ENCODE measurements at places on chromosomes 5 and 9.

GRCh38 chr9:16532272-16532671, 338.2 kb downstream of the BNC2 start:
- no peak for DNase-seq

DNA sequence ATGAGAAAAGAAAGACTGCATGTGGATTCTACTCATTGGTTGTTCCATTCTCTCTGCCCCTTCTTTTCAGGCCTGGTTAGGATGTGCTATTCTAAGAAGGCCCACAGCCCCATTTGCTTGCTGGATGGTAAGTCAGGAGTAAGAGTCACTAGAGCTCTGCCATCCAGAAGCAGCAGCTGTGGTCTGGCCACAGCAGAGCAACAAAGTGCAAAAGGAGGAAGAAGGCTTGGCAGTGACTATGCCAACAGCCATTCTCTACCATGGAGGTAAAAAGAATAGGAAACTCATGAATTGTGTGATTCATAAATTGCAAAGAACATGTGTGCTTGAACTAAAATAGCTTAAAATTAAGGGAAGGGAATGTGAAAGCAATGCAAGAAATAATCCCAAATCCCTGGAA, 20.9 kb downstream of the KLHL3 start:
- DNase-seq = no peak

GRCh38 chr9:72560086-72560485, 38.7 kb downstream of the TMC1 start:
- no peak for DNase-seq

- no peak for DNase-seq
These were observed 39.5 kb downstream of the PRRC2B start for GRCh38 chr9:131433302-131433854.

DNA sequence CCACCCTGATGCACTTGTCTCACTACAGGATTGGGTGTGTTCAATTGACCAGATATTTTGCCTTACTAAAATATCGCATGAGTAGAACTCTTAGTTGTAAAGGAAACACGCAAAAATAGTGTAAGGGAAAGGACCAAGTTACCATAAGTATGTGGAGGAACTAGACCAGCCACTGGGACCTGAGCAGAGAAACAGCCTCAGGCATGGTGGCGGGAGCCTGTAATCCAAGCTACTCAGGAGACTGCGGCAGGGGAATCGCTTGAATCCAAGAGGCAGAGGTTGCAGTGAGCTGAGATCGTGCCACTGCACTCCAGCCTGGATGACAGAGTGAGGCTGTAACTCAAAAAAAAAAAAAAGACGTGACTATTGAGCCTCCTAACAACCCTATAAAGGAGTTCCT, 117.9 kb upstream of the SPATA31C2 start:
- DNase-seq = no peak

DNA sequence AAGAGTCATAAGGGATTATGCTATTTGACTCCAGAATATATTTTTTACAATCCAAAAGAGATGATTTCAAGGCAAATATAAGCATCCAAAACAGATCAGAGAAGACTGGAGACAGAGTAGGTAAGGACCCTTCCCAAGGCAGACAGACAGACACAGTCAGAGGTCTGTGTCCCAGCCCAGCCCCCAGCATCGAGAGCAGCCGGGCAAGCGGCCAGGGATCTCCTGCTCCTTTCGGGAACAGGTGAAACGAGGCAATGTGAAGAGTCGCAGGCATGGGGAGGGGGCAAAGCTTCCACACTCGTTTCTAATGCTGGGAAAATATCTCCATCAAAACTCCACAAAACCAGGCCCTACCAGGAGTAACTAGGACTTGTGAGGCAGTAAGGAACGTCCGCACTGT, 5.8 kb downstream of the PAEP start:
- DNase-seq = no peak

GRCh38 chr9:25773805-25774204, 95.6 kb upstream of the TUSC1 start:
- no peak for DNase-seq

- DNase-seq = no peak
These were observed 363.4 kb downstream of the NPR3 start for GRCh38 chr5:33074548-33074947.

DNA sequence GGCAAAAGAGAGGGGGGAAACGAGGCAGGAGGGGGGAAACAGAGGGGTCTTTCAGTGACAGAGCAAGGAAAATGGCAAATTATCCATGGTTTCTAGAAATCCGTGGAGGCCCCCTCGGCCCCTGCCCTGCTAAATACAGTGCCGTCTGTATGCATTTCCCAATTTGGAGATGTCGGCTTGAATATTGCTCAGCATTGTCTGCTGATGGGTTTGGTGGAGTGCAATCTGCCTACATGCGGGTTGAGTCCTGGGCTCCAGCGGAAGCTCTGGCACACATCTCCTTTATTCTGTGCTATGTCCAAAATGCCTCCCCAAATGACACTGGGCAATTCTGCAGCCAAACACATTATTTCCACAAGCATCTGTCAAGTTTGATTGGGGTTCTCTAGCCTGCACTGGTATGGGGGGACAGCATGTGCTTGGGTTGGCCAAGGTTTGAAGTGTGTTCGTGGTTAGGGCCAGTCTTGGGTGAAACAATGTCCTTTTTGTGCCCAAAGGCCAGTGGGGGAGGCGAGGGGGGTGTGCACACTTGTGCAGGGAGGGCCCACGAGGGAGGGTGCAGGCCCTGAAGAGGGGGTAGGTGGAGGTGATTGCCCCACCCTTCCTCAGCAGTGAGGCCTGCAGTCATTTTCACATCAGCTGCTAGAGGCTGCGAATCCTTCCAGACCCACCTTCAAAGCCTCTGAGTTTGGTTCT, 6.2 kb upstream of the NEUROG1 start:
- no peak for DNase-seq

GRCh38 chr5:33840927-33841547, 50.8 kb downstream of the ADAMTS12 start:
- no peak for DNase-seq

- no peak for DNase-seq
These were observed 80.7 kb downstream of the NRG2 start for GRCh38 chr5:139962445-139962844.

DNA sequence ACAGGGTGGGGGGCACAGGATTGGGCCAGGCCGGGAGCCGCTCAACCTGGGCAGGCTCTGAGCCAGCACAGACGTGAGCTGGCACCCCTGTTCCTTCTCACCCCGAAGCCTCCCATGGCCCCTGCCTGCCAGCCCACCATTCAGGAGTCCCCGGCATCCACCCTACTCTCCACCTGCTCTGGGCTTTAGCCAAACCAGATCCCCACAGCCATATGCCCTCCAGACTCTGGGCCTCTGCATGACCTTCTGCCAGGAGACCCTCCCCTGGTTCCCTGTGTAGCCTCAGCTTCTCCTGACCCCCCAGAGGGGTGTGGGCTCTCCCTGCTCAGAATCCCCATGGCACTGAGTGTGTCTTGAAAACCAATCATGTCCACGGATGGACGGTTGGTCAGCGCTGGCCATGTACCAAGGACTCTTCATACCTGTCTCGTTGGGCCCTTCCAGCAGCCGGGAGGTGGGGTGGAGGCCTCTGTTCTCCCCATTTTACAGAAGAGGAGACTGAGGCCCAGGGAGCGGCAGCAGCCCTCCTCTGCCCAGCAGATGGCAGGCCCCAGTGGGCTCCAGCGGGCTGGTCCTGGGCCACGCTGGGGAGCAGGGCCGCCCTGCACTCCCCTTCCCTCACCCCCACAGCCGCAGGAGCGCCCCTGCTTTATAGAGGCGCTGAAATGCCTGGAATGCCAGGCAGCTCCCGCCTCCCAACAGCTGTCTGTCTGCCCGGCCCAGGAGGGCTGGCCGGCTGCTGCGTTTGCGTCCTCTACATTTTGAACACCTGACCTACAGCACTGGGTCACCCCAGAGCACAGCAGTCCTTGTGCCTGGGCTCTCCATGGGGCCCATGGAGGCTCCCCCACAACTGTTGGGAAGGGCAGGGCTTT, 3.5 kb upstream of the MYMK start:
- DNase-seq = no peak

DNA sequence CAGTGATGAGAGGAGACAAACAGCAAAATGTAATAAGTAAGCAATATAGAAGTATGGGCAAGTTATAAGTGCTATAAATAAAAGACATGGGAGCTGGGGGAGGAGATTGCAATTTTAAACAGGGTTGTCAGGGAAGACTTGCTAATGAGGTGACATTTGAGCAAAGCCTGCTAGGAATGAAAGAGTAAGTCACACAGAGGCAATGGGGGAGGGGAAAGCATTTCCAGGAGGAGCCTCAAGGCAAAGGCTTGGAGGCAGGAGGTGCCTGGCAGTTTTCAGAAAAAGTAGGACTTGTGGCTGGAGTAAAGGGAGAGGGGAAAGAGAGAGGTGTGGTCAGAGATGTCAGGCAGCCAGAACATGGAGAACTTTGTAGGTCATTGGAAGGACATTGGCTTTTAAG, 124.4 kb upstream of the NMUR2 start:
- DNase-seq = peak; percentile 56

DNA sequence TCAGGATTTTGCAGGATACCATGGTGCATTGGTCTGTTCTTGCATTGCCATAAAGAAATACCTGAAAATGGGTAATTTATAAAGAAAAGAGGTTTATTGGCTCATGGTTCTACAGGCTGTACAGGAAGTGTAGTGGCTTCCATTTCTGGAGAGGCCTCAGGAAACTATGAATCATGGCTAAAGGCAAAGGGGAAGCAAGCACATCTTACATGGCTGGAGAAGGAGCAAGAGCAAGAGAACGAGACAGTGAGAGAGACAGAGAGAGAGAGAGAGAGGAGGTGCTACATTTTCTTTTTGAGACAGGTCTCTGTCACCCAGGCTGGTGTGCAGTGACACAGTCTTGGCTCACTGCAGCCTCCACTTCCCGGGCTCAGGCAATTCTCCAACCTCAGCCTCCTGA, 43.9 kb downstream of the P4HA2 start:
- no peak for DNase-seq

DNA sequence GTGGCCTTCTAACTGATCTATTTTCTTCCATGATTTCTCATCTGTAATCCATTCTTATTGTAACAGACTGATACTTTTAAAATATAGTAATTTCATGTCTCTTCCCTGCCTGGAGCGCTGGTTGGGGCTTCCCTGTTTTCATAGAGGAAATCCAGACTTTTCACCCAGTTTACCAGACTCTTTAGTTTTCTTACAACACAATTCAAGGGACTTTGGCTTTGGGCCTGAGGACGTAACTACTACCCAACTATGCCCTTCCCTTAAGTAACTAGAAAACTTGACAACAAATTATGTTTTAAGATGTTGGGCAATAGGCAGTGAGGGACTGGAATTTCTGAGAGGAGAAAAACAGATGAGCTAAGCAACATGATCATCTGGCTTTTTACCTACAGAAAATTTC, 289.6 kb downstream of the FGF10 start:
- no peak for DNase-seq

DNA sequence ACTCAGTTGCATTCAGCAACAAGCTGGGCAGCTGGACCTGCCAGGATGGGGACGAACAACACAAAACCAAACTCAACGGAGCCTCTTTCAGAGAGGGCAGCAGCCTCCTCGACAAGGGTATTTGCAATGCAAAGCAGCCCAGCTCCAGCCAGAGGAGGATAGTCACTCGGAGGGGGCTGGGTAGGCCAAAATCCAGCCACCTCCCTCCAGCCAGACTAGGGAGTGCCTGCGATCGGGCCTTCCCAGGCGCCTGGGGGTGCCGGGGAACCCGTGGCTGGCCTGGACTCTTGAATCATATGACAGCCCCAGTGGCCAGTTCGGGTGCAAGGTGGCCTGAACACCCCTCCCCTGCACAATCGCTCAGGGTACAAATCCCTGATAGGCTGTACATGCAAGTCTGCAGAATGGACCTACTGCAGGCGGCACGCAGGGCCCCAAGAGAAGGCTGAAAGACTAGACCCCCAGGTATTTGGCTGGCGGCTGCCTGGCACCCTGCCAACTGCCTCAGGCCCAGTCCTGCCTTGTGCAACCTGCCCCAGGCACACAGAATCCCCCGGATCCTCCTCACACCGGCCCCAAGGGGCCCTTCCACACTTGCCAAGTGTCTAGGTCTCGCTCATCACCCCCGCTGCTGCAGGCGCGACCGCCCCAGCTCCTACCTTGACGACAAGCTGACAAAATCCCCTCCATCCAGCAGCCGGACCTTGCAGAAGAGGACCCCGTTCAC, 1.3 kb downstream of the EEIG1 start:
- no peak for DNase-seq

DNA sequence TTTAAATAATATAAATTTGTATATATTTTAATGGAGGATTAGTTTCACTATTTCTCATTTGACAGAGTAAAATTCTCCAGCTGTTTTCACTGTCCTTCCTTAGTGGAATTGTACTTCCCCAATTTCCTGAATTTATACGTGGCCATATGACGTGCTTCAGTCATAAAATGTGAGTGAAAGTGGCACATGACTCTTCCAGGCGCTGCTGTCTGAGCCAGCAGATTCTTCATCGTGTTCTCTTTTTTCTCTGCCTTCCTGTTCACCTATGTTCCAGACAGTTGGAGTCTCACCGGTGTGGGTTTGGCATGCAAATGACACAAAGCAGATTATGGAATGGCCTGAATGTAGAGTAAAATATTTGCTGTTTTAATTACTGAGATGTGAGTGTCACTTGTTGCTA, 684.1 kb downstream of the SEMA5A start:
- DNase-seq = no peak

DNA sequence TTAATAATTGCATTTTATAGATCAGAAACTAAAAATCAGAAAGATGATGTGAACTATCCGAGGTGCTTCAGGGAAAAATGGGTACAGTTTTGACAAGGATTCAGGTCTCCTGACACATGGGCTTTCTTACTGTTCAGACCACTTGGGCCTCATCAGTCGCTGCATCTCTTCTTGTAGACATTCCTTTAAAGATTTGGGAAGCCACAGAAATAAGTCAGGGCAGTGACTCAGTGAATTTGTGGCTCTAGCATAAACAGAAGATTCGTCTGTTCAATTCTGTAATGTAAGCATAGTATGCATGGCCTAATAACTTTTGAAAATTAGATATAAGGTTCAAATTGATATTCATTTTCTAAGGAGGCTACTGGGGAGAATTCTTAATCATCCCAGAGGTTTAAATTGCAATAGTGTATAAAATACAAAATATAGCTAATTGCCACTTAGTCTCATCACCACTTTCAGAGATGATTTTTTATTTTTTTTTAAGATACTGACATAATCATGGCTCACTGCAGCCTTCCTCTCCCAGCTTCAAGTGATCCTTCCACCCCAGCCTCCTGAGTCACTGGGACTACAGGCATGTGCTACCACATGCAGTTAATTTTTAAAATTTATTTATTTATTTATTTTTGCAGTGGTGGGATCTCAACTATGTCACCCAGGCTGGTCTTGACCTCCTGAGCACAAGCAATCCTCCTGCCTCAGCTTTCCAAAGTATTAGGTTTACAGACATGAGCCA, 48.9 kb downstream of the RASEF start:
- no peak for DNase-seq

- no peak for DNase-seq
These were observed 6.5 kb downstream of the PPIP5K2 start for GRCh38 chr5:103126557-103126956.

DNA sequence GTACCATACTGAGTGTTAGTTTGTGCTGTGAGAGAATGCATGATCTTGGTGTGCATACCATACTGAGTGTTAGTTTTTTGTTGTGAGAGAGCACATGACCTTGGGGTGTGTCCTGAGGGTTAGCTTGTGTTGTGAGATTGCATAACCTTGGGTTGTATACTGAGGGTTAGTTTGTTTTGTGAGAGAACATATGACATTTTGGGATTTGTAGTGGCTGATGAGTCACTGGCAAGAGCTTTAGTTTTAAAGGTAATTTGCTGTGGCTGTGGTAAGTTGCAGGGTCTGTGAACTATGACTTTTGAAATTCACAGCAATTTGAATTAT, 1068.3 kb upstream of the EDIL3 start:
- DNase-seq = no peak

Measured in iPS DF 19.7 (cell line).